ENCODE measurements at places on chromosomes 12 and 14.

GRCh38 chr12:42186793-42187192 is 42.1 kb upstream of the GXYLT1 start:
- peak; percentile 29 for DNase-seq
- H3K4me3 ChIP-seq: peak overlapping the region; percentile 50
- H3K27ac ChIP-seq: no peak overlapping the region
- H3K27me3 ChIP-seq: no peaks in the 10 kb centered on the region
- H3K4me1 ChIP-seq: peaks cover 35% of the 10 kb centered on the region

GRCh38 chr12:32864731-32865130 is 31.8 kb downstream of the PKP2 start:
- H3K27me3 ChIP-seq: peaks cover 7% of the 10 kb centered on the region
- no peak for DNase-seq
- H3K27ac ChIP-seq: no peak overlapping the region
- no peaks in the 10 kb centered on the region for H3K4me1 ChIP-seq
- no peak overlapping the region for H3K4me3 ChIP-seq

- DNase-seq: no peak
- H3K27ac ChIP-seq: no peak overlapping the region
- no peaks in the 10 kb centered on the region for H3K36me3 ChIP-seq
These were observed 64.6 kb downstream of the SLC24A4 start for GRCh38 chr14:92387578-92387977.

GRCh38 chr14:62097824-62098223 is 335.6 kb downstream of the SNAPC1 start:
- no peak overlapping the region for H3K27ac ChIP-seq
- no peak overlapping the region for H3K4me3 ChIP-seq
- no peaks in the 10 kb centered on the region for H3K36me3 ChIP-seq
- DNase-seq: no peak
- H3K27me3 ChIP-seq: no peaks in the 10 kb centered on the region
- H3K4me1 ChIP-seq: peaks cover 20% of the 10 kb centered on the region

- H3K36me3 ChIP-seq: no peaks in the 10 kb centered on the region
- DNase-seq: peak; percentile 19
- no peak overlapping the region for H3K4me3 ChIP-seq
- peaks cover 7% of the 10 kb centered on the region for H3K27me3 ChIP-seq
These were observed 29.8 kb upstream of the CDKN3 start for GRCh38 chr14:54366736-54367735.

DNA sequence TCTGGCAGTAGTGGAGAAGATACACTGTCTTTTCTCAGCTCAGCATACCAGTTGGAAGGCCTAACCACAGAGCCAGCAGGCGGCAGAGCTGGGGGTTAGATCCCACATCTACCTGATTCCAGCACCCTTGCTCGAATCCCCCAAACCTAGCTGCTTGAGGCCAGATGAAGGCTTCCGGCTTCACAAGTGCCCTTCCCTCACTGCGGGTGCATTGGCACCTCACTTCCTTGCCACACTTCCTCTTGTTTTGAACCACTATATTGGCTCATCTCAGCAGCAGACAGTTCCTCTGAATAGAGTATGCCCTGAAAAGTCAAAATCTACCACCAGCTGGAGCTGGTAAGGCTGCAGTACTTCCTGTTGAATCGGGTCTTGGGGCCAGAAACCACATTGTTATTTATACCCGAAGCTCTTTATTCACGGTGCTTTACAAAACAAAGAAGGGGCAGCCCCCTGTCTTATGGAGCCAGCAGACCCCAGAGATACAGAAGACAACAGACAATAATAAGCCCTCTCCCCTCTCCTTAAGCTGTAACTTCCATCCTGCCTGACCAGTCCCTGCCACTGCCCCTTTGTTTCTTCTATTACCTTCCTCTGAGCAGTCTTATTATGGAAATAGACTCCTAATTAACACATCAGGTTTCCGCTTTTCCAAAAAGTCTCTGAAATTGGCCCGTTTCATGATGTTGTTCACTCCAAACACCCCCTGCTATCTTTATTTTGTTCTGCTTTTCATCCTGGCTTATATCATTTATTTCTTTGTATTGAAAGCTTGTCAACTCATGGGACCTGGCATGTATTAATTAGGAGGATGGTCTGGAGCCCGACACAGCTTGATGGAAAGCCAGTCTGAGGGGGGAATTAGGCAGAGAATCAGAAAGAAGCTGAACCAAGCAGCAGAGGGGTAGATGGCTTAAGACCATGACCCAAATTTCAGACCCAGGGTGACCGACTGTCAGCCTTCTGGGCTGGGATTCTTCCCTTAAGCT is 233.5 kb downstream of the EFCAB11 start:
- DNase-seq: peak; percentile 89
- H3K4me1 ChIP-seq: peaks cover 56% of the 10 kb centered on the region
- H3K36me3 ChIP-seq: no peaks in the 10 kb centered on the region
- peak overlapping the region; percentile 85 for H3K4me3 ChIP-seq

- H3K27ac ChIP-seq: no peak overlapping the region
- no peak for DNase-seq
- H3K36me3 ChIP-seq: no peaks in the 10 kb centered on the region
- H3K4me3 ChIP-seq: no peak overlapping the region
These were observed 37.5 kb upstream of the PTGR2 start for GRCh38 chr14:73814153-73814552.

All from naive B cell (primary cell).